Stimulated activated CD8-positive, alpha-beta memory T cell treated with anti-CD3 and anti-CD28 coated beads, Interleukin-15, amount 100 ng/mL, for 48 hours (primary cell): ENCODE measurements at places on chromosomes 7 and 10.
A peak's percentile ranks its signal among the peaks of the same experiment; 100 is the strongest.

DNA sequence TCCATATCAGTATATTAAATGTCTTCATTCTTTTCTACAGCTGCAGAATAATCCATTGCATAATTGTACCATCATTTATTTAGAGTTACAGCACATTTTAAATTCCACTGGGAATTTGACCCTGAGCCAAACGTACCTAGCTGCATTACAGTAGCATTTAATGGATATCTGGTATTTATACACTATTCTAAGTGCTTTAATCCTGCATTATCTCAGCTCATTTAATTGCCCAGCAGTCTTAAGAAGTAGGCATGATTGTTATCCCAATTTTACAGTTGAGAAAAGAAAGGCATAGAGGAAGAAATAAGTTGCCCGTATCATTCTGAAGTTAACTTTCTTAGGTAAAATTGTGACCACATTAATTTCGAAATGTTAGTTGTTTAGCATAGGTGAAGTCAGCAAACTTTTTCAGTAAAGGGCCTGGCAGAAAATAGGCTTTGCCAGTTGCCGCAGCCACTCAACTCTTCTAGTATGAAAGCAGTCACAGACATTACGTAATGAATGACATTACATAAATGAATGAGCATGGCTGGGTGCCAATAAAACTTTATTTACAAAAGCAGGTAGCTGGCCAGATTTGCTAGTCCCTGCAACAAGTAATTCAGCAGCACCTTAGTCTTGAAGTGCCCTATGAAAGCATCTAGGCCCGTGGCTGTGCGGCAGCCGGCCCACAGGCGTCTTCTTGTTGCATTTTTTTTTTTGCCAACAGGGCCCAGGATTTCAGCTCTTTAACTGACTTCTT lies 30.0 kb downstream of the GUSB start:
- DNase-seq: no peak

- no peak for DNase-seq
Measured at GRCh38 chr10:44965651-44966097, 6.1 kb downstream of the RASSF4 start.

GRCh38 chr7:11331128-11332102 lies 357.7 kb downstream of the PHF14 start:
- DNase-seq: no peak

DNA sequence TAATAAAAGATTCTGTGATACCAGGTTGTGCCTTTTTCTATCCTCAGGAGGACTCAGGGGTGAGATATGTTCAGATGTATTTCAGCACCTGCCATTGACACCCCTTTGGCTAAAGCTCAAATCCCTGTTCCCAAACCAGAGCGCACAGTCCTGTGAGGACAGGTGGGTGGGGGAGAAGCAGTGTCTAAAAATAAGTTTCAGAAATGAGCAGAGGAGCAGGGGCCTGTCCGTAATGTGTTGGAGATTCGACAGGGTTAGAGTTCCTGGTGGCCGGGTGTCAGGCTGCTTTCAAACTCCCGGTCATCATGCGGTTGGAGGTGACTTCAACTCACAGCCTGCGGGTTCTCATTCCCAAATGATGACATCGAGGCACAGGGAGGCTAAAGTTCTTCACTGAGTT lies 211.5 kb downstream of the KLF6 start:
- DNase-seq: no peak

- peak; percentile 61 for DNase-seq
Measured at GRCh38 chr7:3092468-3092867, 48.8 kb upstream of the CARD11 start.

DNA sequence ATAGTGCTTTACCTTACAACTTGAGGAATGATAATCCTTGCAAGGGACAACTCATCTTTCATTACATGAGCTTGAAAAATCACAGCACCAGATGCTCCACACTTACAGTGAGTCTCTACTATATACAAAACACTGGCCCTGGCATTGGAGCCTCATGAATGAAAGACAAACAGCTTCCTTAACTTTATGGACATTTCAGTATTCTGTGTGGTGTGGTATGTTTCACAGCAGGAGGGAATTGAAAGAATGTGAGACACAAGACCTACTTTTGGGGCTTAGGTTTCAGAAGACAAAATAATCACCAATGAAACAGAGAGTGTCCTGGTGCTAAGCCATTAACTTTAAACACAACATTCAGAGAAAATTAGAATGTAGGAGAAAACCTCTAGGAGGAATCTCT lies 1249.6 kb downstream of the XPNPEP1 start:
- no peak for DNase-seq

GRCh38 chr10:48765039-48765438 lies 80.4 kb downstream of the WDFY4 start:
- no peak for DNase-seq

GRCh38 chr7:80760292-80760691 lies 121.8 kb downstream of the CD36 start:
- DNase-seq: no peak

GRCh38 chr10:60032723-60033122 lies 126.4 kb upstream of the CCDC6 start:
- peak; percentile 8 for DNase-seq

DNA sequence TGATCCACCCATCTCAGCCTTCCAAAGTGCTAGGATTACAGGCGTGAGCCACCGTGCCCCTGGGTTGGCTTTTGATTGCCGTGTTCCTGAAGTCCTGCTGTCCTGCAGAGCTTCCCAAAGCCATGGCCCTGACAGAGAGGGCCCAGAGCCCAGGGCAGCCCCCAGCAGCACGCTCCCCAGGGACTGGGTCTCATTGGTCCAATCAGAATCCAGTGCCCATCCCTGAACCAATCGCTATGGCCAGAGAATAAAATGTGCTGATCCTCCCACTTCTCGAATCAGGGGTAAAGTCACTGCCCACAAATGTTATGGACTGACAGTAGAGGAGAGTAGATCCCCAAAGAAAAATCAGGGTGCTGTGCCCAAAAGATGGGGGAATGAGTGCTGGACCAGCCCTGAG lies 5.0 kb upstream of the C10orf105 start:
- no peak for DNase-seq

DNA sequence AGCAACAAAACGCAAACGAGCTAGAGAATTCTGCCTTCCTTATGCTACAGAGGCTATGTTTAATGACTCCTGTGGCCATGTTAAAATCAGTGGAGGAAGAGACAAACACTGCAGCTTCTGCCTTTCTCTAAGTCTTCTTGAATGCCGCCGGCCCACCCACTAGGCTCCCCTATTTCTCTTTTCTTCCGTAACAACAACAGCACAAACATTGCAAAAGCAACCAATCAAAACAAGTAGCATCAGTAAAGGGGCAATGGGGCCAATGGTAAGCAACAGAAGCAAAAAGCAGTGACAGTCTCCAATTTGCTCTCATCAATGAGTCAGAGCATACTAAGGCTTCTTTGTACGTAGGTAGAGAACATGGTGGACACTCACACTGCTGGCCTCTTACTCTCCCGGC lies 26.8 kb downstream of the DNAJC1 start:
- DNase-seq: no peak

DNA sequence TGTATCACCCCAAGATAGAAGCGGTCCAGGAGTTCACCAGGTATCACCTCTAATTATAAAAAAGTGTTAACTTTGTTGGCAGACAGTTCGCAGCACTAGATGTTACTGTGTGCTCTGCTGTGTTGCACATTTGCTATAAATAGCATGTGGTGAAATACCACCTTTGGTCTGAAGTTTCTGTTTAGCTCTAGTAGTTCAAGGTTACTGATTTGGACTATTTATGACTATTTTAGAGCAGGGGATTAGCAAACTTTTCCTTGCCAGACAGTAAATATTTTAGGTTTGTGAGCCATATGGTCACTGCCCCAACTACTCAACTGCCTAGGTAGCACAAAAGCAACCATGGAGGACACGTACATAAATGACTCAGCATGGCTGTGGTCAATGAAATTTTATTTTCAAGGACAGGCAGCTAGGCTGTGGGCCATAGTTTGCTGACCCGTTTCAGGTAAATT lies 16.5 kb downstream of the DENND10 start:
- DNase-seq: no peak

DNA sequence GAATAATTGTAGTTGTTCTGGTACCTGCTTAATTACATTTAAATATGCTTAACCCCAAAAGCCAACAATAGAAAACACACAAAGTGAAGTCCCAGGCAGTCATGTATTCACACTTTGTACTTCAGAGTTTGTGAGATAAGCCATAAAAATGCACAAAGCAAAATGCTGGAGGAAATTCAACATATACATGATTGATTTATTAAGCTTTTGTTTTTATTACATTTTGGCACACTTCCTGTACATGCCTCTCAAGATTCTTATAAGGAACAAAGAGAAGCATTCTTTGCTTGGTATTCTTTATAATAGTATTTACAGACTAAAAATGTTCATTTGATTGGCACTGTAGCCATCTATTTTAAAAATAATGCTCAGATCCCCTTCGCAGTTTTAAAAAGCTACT lies 107.7 kb upstream of the ANK3 start:
- DNase-seq: no peak
